ENCODE measurements at places on chromosomes 5 and 9.

DNA sequence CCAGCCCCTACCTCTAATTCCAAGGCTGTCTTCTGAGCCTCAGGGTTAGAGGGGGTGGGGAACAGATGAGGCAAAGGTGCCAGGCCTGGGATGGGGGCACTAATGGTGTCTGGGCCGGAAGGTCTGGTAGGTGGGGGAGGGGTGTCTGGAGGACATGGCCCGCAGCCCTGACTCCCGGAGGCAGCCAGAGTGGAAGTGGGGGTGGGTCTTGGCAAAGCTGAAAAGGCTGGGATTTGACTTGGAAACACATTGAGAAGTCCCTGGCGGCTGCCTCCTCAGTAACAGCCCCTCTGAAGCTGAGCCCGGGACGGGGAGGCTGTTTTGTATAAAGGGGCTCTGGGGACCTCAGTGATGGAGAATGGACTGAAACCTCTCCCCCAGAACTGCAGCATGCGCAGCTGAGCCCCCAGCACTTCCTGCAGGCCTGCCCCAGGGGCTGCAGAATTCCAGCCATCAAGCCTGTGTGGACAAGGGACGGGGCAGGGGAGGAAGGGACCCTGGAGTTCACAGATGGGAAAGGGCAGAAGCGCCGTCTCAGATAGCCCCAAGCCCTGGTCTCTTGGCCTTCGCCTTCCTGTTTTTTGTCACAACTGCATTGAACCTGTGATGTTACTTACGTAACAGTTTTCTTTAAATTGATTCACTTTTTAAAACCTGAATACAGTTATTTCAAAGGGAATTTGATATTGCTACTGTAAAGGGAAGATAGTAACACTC lies 49.3 kb upstream of the SYNPO start:
- DNase-seq: no peak

DNA sequence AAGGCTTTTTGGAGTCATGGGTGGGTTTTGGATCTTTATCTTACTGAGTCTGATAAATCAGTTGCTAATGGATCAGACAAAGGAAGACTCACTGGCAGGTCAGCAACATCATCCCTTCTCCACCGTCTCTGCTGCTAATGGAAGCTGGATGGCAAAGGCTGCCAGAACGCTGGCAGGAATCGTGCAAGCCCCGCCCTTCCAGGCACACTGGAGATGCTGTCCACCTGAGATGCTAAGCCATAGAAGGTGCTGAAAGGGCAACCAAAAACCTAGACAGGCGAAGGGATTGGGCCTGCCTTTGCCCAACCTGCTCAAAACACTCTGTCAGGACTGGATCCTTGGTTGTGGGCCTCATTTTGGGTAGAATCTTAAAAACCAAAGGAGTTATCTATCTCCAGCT lies 139.5 kb upstream of the FSTL4 start:
- DNase-seq: no peak

- no peak for DNase-seq
Observed at GRCh38 chr9:106962122-106962521, 99.2 kb downstream of the ZNF462 start.

GRCh38 chr5:13536933-13537332 lies 407.6 kb downstream of the DNAH5 start:
- no peak for DNase-seq

DNA sequence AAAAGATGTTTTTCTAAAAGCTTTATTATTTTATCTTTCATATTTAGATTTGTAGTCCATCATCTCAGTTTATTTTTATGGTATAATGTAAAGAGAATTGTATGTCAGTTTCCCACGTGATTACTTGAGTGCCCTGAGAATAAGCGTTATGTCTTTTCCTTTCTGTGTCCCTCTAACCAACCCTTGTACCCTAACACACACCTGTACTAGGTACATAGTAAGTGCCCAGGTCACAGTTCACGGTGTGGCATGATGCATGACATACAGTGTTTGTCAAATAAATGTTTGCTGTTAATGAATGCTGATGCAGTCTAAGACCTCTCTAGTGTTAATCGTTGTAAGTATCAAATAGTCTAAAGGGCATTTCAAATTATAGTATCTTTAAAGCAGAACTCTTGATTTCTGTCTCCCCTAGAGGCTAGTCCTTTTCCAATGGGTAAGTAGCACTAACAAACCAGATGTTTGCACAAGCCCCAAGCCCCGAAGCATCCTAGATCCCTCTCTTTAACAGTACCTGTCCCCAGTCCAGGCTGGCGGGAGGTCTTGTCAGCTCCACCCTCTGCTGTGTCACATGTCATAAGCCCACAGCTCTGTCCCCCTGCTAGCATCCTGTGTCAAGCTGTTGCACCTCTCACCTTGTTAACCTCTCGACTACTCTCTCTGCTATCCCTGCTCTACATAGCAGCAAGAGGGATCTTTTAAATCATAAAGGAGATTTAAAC lies 23.7 kb downstream of the NUP214 start:
- DNase-seq: no peak

DNA sequence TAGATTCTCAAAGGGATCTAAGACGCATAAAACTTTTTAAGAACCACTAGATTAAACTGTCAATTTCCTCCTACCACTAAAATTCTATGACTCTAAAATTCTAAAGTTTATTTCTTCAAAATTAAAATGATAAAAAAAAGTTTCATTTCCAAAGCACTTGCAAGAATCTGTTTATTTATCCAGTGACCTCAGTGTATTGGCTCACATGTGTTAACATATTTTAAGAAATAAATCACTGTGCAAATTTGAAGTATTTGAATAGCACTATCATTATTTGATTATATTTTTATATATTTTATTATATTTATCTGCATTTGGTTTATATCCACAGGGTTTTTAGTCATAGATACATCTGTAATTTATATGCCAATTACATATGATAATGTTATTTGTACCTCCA lies 62.2 kb upstream of the SLC12A2 start:
- DNase-seq: no peak

GRCh38 chr5:14349029-14349428 lies 205.9 kb downstream of the TRIO start:
- no peak for DNase-seq

GRCh38 chr9:71897577-71897976 lies 13.4 kb downstream of the ABHD17B start:
- DNase-seq: no peak

DNA sequence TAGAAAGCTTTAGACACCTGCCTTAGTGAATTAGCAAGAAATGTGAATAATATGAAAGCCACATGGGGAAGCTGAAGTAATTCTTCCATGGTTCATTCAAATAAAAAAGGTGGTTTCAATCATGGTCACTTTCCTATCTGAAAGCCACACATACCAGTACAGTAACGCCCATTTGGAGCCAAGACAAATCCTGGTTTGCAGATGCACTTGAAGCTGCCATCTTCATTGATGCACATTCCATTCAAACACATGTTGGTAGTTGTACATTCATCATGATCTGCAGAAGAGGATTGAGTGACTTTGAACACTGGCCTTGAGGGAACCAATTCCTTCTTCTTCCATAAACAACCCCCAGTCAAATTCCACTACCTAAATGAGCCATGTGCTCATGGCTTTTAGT lies 161.5 kb downstream of the FBN2 start:
- no peak for DNase-seq

DNA sequence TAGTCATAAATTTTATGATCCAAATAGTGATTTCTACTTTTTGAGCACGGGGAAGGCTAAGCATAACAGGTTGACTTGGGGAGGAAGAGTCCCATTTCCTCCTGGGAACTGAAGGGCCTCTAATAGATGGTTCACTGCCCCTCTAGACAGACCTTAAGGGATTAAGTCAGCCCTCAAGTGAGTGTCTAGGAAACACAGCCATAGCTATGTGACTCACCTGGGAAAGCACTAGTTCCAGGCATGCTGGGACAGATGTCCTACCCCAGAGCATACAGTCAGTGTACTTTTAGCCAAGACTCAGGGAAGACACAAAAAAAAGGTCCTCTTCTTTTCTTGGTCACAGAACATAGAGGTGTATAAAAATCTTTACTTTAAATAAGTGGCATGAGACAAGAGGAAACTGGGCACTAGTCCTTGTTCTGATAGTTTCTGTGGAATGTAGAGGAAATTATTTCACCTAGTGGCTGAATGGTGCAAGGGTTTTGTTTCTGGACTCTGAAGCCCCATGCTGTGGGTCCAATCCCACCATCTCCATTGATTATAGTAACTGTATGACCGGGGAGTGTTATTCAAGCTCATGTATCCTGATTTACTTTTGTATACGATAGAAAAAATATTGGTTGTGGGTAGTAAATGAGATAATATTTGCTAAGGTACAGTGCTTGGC lies 86.0 kb downstream of the NREP start:
- DNase-seq: no peak

GRCh38 chr5:137659209-137659608 lies 76.7 kb downstream of the KLHL3 start:
- DNase-seq: no peak

GRCh38 chr9:71814226-71814625 lies 45.9 kb upstream of the CEMIP2 start:
- DNase-seq: no peak

DNA sequence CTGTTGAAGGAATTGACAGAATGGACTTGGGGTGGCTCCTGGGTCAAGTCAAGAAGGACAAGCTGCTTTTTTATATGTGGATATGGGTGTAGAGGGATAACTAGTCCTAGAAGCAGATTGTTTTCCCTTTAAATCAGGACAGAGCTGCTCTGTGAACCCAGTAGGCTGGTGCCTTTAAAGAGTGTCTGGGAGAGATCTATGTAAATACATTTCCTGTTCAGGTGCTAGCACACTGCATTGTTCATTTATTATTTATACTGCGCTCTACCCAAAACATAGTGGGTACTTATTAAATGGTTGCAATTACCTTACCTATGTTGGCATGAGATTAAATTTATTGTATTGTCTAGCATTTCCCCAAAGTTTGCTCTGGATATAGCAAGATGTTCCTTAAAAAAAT lies 86.6 kb upstream of the EQTN start:
- no peak for DNase-seq

- DNase-seq: no peak
Observed at GRCh38 chr5:180018347-180019060, 53.1 kb downstream of the RNF130 start.

DNA sequence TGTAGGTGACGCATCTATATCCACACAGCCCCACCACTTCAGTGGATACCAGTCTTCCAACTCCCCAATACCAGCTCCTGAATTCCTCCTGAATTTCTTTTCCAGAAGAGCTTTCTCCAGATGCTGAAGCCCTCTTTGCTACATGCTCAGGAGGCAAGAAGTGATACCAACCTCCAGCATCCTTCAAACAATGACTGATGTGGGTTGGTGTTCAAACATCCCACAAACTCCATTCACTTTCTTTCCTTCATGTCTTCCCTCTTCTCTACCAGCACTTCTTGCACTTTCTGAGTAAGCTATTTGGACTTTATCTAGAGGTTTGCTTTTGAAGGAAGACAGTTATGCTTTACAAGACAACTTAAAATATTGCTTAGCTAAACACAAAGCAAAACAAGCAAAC lies 179.9 kb upstream of the RORB start:
- no peak for DNase-seq

- DNase-seq: no peak
Observed at GRCh38 chr9:120265791-120266190, 314.2 kb downstream of the CDK5RAP2 start.

- DNase-seq: no peak
Observed at GRCh38 chr9:974996-975739, 1.3 kb upstream of the DMRT3 start.

GRCh38 chr5:172082180-172082579 lies 75.7 kb upstream of the FBXW11 start:
- DNase-seq: no peak

GRCh38 chr5:175478008-175478383 lies 364 bp upstream of the SFXN1 start:
- no peak for DNase-seq

DNA sequence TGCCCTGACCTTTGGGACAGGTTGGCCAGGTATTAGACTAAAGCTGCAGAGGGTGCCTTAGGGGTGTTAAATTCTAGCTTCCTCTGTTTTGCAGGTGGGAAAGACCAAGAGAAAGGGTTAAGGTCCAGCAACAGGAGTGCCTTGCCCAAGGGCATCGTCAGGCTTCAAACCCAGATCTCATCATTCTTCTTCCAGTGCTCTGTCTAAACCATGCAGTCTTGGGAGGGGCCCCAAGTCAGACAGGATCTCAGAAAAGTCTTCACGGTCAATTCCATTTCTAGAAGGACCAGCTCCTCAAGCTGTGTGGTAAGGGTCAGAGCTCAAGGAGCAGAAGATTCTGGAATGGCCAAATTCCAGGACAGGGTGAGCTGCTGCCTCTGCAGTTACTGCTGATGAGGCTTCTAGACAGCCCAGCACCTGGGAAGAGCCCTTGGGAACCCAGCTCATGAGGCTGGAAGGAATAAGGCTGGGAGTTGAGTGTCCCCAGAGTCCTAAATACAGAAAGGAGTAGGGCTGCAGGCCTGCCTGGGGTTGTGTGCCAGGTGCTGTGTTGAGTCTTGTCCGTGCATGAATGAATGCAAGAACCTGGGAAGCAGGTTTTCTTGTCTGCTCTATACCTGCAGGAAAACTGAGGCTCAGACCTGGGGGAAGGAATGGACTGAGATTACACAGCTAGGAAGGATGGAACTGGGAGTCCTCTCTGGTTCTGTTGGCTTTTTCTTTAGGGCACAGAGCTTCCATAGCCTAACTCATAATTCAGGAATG lies 69.3 kb downstream of the WWC1 start:
- DNase-seq: no peak

DNA sequence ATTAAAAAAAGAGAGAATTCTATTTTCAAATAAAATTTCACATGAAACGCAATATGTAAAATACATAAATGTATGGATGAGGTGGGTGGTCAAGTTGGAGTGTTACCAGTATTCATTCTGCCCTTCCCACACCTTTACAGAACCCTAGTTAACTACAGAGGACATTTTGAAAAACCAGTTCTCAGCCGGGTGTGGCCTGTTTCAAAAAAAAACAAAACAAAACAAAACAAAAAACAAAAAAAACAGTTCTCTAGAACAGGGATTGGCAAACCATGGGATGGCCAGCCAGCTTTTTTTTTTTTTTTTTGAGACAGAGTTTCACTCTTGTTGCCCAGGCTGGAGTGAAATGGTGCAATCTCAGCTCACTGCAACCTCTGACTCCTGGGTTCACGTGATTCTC lies 28.4 kb upstream of the HK3 start:
- no peak for DNase-seq

DNA sequence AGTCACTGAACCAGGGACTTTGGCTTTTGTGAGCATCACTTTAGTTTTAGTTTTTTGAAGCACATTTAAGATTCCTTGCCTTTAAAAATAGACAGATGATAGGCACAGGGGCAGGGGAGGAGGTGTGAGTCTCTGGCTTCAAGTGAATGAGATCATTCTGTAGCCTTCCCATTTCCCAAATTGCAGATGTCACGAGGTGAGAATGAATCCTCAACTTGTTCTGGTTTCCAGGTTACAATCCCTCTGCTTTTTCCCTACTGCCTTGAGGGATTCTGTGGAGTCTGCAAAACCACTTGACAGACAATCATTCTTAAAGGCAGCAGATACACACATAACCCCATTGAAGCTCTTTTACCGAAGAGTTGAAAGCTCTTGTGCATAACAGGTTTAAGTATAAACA lies 332.4 kb downstream of the DMAC1 start:
- DNase-seq: no peak

DNA sequence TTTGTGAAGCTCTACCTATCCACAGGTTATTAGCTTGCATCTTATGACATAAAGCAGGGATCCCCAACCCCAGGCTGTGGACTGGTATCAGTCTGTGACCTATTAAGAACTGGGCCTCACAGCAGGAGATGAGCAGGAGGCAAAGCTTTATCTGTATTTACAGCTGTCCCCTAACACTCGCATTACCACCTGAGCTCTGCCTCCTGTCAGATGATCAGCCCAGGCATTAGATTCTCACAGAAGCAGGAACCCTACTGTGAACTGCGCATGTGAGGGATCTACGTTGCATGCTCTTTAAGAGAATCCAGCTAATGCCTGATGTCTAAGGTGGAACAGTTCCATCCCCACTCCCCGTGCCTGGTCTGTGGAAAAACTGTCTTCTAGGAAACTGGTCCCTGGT lies 19.7 kb downstream of the FBXW11 start:
- no peak for DNase-seq

Measured in transverse colon (tissue), 4 donors.